ENCODE measurements at places on chromosomes 16 and 17.

GRCh38 chr17:76157759-76158158 lies 16.7 kb upstream of the FOXJ1 start:
- no peak for DNase-seq

DNA sequence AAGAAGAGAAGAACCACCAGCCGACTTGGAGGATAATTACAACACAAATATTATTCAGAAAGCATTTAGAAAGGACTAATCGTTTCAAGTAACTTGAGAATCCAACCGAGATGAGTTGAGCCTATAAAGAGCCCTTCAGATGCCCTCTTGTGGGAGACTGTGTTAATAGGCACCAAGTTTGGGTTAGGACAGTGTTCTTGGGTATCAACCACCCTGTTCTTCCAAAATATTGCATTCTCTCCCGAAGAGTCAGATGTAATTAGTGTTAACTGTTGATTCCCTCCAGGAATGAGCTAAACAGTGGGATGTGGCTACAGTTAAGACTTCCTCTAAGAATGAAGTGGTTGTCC lies 87.8 kb upstream of the NOL11 start:
- DNase-seq: no peak

DNA sequence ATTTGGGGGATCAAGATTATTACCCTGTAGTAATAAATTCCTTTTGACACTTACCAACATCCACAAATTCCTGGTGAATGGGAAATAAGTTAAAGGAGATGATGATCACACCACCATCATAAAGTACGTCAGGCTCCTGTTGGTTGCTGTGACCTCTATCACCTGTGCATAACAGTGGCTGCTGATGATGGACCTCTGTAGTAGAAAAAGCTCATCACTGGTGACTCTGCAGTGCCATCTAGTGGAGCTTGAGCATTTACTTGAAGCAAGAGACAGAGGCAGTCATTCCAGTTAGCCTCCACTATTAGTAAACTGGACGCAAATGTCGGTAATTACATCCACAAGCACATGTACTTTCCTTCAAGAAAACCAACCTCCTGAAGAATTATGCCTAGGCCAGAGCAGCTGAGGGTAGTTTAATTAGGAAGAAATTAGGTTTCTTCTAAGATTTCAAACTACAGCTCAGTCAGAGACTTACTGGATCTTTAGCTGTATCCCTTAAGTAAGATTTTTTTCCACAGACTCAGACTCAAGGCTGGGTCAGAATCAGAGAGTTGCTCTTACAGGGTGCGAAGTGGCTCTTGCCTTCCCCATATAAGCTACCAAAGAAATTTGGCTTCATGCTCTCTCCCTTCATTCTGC lies 39.3 kb downstream of the CYB561 start:
- no peak for DNase-seq

- no peak for DNase-seq
Observed at GRCh38 chr16:61891460-61891859, 144.8 kb downstream of the CDH8 start.

- DNase-seq: no peak
Observed at GRCh38 chr16:84476401-84476800, 28.1 kb downstream of the MEAK7 start.

- no peak for DNase-seq
Observed at GRCh38 chr17:21132428-21132827, 5.7 kb downstream of the DHRS7B start.

GRCh38 chr17:45345246-45345553 lies 28.4 kb upstream of the MAP3K14 start:
- no peak for DNase-seq

- no peak for DNase-seq
Observed at GRCh38 chr17:82121660-82122629, 23.9 kb upstream of the FASN start.

- DNase-seq: peak; percentile 69
Observed at GRCh38 chr16:10881479-10882030, 4.6 kb downstream of the CIITA start.

DNA sequence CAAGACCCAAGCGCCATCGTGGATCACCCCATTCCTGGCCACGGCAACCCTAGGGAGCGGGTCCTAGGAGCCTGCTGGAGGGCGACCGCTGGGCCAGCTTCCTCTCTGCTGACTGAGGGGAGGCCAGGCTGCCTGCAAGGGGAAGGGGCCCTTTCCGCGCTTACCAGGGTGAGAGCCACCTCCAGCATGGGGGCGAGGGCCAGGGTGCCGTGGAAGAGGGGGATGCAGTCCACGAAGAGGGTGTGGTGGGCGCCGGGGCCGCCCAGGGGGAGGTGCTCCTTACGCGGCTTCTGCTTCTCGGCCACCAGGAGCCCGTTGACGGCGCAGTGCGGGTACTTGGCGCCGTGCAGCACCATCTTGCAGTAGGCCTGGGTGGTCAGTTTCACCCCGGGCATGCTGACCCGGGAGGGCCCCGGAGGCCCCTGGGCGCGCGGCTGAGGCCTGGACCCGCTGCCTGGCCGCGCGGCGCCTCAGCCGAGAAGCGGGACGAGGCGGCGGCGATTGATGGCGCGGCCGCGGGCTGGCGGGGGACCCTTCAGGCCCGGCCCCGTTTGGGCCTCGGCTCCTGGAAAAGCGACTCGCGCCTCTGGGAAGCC lies 345 bp downstream of the EMC8 start:
- DNase-seq: peak; percentile 57

DNA sequence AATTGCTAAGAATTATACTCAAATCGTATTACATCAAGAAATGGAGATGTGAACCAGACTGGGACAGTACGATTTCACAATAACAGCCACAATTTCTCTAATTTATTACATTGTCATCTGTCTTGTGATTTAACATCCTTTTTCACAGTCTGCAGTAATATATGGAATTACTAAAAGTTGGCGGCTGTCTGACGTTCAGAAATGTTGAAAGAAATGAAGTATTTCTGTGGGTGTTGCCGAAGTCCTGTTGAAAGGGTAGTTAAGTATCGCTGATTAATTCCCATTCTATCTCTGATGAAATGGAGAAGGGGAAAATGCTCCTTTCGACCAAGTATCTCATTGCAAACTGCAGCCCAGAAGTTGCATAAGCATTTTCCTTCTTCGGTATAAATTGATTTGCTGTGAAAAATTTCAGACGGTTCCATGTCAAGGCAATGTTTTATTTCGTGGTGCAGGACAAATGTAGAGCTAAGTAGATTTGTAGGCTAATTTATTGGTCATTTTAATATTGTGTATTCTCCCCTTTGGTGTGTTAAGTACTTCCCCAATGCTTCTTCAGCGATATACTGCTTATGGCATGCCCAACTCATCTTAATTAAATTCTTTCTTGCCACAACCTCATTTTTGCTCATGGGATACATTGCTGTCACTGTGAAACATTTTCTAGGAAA lies 775.2 kb upstream of the RBFOX1 start:
- no peak for DNase-seq

DNA sequence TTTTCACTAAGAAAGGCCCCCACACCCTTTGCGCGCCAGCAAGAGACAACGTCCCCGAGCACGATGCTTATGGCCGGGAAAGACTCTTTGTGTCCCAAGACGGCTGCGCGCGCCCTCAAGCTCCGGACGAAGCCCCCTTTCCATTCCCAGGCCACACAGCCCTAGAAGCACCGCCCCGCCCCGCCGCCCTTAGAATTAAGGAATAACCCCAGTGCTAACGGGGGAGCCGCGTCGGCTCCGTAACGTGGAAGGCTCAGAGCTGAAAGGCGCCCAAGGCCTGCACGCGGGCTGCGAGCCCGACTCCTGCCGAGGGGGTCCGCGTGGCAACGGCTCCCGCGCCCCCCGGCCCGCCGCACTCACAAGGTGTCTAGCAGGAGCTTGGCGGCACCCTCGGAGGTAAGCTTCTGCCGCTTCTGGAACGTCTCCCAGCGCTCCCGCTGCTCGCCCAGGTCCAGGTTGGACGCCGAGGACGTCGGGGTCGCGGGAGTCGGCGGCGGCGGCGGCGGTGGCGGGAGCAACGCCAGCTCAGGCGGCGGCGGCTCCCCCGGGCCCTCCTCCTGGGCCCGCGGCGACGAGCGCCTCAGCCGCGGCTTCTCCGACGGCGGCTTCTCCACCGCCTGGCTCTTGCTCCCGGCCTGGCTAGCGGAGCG lies 477 bp downstream of the CENPV start:
- peak; percentile 24 for DNase-seq

GRCh38 chr17:57009737-57010445 lies 32.0 kb downstream of the SCPEP1 start:
- no peak for DNase-seq

- DNase-seq: no peak
Observed at GRCh38 chr17:68238164-68238870, 9.5 kb upstream of the AMZ2 start.

GRCh38 chr17:57944908-57945307 lies 10.3 kb downstream of the CUEDC1 start:
- DNase-seq: no peak

DNA sequence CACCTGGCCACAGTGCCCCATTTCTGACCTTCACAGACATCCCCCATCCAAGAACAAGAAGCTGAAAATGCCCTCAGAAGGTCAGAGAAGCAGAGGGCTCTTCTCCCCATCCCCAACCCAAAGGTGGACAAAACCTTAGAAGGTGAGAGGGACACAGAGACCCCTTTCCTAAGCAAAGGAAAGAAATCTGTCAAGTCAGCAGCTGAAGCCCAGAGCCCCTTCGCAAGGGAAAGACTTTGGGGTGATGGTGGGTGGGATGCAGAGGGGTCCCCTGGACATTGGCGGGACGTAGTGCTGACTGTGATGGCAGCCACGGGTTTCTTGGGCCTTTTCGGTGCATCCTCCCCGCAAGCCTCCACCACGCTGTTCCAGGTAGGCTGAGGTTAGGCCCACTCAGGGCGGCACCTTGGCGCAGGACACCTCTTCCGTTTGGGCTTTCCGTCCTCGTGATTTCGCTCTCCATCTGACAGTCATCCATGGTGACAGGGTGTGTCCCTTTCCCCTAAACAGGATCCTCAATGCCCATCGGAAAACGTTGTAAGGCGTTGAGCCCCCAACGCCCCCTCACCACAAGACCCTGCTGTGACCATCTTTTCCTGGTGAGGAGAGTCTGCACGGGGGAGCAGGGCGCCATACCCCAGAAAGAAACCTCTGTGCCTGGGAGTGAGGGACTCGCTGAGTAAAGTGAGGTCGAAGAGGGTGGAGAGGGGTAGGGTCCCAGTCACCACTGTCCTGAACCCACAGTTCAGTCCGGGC lies 10.7 kb upstream of the GSDMA start:
- DNase-seq: no peak
